Gastrocnemius medialis (tissue), 4 donors: ENCODE measurements at places on chromosomes 12 and 14. TPM values are rescaled to one million over a fixed set of nuclear protein-coding genes. Genes with fewer than 3 reads are reported as not detected.

DNA sequence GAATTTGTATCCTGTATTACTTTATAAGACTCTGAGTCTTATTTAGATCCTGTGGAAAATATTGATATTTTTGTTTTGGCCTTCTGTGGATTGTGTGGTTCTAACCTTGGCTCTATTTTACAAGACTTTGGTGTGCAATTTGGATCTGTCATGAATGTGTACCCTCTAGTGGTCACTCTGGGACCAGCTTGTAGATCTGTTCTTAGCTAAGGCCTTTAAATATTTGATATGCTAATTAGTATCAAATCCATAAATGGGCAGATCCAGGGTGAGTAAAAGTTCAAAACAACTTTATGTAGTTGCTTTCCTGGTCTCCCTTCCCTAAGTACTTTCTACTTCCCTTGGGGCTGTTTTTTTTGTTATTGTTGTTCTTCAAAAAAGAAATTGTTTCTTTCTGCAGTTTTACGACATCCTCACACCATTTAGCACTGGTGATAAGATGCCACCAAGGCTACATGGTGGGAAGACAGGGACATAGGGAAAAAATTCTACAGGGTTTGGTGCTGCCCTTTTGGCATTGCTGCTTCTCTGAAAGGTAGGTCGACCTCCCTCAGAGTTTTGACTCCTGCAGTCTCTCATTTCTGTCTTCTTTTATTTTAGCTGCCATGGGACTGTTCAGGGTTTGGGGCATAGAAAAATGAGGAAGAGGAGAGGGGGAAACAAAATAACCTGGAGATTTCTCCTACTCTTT lies 238.5 kb downstream of the GPHN start:
- H3K27me3 ChIP-seq = no peaks in the 10 kb centered on the region
- H3K36me3 ChIP-seq = no peaks in the 10 kb centered on the region
- H3K4me3 ChIP-seq = no peak overlapping the region
- DNase-seq = no peak
- no peak overlapping the region for H3K27ac ChIP-seq

- peaks cover 62% of the 10 kb centered on the region for H3K27me3 ChIP-seq
- no peak overlapping the region for H3K4me3 ChIP-seq
- no peaks in the 10 kb centered on the region for H3K36me3 ChIP-seq
- no peak overlapping the region for H3K27ac ChIP-seq
- DNase-seq = no peak
These were observed 41.8 kb downstream of the GALNT9 start for GRCh38 chr12:132287391-132288238.

WNT5B gene
- 1.4 TPM for total RNA-seq

DNA sequence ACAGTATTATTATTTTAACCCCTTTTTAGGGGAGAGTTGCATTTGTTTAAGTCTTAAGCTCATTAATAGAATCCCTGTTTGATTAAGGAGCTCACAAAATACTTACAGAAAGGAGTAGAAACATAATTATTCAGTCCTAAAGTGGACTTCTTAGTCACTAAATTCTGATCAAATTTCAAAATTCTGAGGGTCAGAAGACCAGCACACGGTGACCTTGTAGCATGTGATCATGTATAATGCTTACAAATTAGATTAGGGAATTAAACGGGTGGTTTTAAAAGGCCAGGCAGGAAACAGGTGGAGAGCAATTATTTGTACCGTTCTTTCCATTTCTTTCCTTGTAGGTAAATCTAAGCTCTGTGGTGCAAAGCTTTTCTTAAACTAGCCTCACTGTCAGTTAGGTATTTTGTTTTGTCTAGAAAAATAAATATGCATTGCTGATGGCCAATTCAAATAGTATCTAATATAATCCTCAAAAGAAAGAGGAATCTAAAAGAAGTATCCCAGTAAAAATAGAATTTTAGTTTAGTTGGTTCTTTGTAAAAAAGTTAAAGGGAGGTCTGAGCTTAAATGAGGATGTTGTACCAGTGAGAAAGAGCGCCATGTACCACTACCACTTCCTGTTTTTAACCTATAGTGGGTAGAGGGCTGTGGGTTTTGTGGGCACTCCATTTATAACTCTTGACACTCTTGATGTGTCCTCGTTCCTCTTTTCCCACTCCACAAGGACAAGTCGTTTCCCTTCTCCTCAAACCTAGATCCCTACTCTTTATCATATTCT lies 51.1 kb downstream of the SLC38A1 start:
- H3K4me1 ChIP-seq = peaks cover 1% of the 10 kb centered on the region
- no peak overlapping the region for H3K4me3 ChIP-seq
- no peak overlapping the region for H3K27ac ChIP-seq
- peaks cover 21% of the 10 kb centered on the region for H3K36me3 ChIP-seq
- H3K27me3 ChIP-seq = no peaks in the 10 kb centered on the region

GRCh38 chr14:92264195-92264594 lies 58.8 kb upstream of the SLC24A4 start:
- no peaks in the 10 kb centered on the region for H3K36me3 ChIP-seq
- no peaks in the 10 kb centered on the region for H3K27me3 ChIP-seq
- DNase-seq = no peak
- no peaks in the 10 kb centered on the region for H3K4me1 ChIP-seq
- no peak overlapping the region for H3K4me3 ChIP-seq
- no peak overlapping the region for H3K27ac ChIP-seq

DNA sequence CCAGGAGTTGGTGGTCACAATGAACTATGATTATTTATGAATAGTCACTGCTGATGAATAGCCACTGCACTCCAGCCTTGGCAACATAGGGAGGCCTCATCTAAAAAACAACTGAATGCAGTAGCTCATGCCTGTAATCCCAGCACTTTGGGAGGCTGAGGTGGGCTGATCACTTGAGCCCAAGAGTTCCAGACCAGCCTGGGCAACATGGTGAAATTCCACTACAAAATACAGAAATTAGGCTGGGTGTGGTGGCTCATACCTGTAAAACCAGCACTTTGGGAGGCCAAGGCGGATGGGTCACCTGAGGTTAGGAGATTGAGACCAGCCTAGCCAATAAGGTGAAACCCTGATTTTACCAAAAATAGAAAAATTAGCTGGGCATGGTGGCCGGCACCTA lies 13.5 kb upstream of the FAM177A1 start:
- DNase-seq = no peak
- no peaks in the 10 kb centered on the region for H3K27me3 ChIP-seq
- H3K36me3 ChIP-seq = peaks cover 51% of the 10 kb centered on the region
- H3K4me1 ChIP-seq = no peaks in the 10 kb centered on the region
